ENCODE measurements at places on chromosomes 3 and 15.

DNA sequence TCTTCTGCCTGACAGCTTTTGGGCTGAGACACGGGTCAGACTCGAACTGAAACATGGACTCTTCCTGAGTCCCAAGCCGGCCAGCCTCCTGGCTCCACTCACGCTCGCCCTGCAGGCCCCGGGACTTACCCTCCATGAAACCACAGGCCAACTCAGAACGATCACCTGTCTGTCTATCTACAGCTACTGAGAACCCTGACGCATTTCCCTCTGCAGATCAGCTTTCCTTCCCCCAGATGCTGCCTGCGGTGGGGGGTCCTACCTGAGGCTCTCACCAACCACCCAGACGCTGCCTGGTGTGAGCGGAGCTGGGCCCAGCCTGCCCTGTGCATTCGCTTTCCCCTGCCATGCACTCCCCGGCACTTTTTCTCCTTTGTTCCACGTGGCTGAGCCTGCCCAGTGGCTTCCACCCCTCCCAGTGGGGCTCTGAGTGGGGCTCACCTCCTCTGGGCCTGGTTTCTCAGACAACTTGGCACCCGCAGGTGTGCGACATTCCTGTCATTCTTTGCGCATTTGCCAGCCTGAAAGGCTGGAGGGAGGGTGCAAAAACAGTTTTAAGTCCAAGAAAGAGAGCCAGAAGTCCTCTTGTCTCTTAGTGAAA, 60.2 kb downstream of the PLXNA1 start:
- no peak for DNase-seq

GRCh38 chr3:46272028-46272451, 29.8 kb downstream of the CCR3 start:
- no peak for DNase-seq

- no peak for DNase-seq
Measured at GRCh38 chr3:105791919-105792786, 76.7 kb downstream of the CBLB start.

DNA sequence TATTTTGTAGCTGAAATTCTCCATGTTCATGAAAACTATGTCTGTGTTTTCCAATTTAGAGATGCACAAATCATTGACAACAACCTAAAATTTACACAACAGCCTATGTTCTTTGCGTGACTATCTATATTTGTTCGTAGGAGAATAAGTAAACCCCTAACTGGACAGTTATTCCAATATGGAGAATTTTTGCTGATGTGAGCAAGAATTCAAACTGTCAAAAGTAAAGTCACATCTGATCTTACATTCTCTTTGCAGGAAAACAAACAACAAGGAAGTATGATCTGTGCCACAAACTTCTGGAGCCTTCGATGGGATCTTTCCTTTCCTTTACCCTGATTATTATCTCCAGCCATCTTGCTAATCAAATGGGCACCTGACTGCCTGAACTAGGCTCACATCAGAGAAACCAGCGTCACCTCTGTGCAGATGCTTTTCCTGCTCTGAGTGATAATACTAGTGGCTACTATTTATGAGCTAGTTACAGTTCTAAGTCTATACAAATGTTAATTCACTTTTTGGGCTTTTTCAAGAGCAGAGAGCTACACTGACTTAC, 18.3 kb upstream of the KCNMB3 start:
- no peak for DNase-seq

DNA sequence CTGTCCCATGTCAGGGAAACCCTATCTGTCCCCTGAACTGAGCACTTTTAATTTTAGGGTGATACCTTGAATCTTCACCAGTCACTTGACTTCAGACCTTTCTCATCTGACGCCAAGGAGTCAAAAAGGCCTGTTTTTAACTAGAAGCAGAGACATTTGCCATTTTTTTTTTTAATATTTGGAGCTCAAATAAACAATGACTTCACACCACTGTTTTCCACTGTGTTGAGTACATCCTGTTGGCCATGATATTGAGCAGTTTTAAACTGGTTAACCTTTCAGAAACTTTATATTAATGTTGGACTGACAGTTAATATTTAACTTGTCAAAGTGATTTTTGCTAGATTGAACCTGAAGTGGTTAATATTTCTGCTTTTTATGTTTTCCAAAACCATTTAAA, 28.2 kb downstream of the DAG1 start:
- no peak for DNase-seq

DNA sequence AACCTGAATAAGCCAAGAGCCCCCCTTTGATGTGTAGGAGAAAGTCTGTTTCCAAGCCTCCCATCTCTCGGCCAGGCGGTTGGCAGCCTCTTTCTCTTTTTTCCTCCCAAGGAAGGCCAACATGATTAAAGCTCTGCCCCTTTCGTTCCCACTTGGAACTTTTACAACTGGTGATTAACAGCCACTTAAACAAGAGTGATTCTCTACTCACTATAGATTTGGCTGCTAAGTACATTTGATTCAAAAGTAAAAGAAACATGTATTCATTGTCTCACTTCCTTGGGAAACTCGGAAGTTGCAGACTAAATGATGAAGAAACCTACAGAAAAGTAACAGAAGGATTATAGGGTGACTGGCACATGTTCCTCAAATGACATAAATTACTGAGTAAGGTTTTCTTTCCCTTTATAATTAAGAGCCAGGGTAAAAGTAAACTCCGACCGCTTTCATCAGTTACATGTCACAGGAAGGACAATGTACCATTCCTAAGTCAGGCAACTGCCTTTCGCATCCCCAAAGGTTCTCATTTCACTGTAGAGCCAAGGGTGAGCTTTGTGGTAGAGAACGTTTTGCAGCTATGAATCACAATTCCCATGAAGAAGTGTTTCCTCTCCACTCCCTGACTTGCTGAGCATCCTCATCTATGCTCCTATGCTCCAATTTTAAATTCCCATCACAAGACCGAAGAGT, 72.7 kb downstream of the MB21D2 start:
- no peak for DNase-seq

- no peak for DNase-seq
Measured at GRCh38 chr3:184688882-184689271, 23.0 kb downstream of the MAGEF1 start.
